Left lung (tissue), 14 donors: ENCODE measurements at places on chromosomes 4 and X. TPM values are rescaled to one million over a fixed set of nuclear protein-coding genes. Genes with fewer than 3 reads are reported as not detected.

Gene ENPP6
- 0.20 TPM for total RNA-seq

Gene F11
- total RNA-seq: 4.6 TPM

DNA sequence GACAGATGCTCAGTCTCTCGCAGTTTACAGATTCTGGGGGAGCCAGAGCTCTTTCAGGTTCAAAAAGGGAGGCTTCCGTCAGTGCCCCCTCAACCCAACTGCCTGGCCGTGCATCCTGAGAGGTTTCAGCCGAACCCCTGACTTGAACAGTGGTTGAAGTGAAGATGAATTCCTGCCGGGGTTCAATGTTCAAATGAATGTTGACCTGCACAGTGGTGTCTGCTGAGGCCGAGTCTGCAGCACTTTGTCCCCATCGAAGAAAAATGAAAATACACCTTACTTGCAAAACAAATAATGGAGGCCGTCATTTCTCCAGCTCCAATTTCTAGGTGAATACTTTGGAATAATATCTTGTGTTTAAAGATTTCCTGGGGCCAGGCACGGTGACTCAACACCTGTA is 33.7 kb downstream of the GYG2 start:
- H3K4me3 ChIP-seq: no peak overlapping the region
- no peak for DNase-seq
- no peaks in the 10 kb centered on the region for H3K27me3 ChIP-seq
- H3K36me3 ChIP-seq: no peaks in the 10 kb centered on the region
- no peaks in the 10 kb centered on the region for H3K4me1 ChIP-seq

DNA sequence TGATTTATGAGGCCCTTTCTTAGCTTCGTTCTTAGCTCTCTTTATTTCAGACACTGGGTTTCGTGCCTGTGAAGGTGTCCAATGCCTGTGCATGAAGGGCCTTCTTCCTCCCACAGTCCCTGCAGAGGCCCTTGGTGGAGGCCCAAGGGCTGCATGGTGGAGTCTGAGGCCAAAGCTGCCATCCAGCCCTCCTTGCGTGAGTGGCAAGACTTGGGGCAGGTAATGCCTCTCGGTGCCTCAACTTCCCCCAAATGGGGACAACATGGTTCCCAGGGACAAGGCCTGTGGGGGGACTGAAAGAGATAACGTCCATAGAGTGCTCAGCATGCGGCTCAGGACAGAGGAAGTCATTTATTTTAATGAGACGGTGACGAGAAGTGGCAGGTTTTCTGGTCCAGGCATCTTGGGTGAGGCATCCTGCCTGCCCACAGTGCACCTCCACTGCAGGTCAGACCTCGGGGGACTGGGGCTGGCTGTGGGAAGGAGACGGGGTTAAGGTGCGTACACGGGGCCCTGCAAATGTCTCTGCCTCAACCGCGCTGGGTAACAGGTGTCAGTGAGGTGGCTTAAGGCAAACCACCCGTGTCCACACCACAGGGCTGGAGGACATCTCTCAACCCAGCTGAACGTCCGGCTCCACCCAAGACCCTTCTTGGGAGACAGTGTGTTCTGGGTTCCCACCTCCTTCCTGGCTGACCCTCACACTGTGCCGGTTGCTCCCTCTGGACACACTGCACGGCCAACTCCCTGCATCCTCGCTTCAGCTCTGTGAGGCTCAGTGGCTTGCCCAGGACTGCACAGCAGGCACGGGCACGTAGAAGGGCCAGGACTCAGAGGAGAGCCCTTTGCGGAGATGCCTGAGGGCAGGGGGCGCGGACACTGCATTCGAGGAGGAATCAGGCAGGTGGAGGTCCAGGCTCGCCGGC is 50.5 kb downstream of the PSAPL1 start:
- no peak overlapping the region for H3K27ac ChIP-seq
- H3K4me3 ChIP-seq: no peak overlapping the region
- H3K4me1 ChIP-seq: no peaks in the 10 kb centered on the region
- no peak for DNase-seq

Gene TLL1
- 1.4 TPM for total RNA-seq

DNA sequence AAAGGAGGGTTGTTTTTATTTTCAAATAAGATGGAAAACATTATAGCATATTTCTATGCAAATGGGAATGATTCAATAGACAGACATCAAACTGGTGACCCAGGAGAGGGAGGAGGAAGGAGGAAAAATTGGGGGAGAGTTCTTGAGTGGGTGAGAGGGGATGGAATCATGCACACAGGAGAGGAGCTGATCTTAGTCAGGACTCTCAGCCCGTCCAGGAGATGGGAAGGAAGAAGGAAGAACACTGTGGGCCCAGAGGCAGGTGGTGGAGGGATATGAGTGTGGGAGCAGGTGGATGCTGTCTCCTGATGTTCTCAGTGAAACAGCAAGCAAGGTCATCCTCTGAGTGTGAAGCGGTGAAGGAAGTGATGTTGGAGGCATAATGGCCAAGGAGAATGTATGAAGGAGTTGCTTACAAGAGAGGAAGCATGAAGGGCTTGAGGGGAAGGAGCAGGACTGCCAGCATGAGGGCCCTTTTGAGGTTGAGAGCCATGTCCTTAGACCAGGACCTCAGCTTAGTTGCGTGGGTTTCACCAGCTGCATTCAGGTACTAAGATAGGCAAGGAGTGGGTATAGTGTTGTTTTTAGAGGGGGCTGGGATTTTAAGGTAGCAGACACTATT is 161.7 kb upstream of the NAP1L5 start:
- H3K4me3 ChIP-seq: no peak overlapping the region
- no peak for DNase-seq
- H3K4me1 ChIP-seq: peaks cover 14% of the 10 kb centered on the region
- H3K27me3 ChIP-seq: no peaks in the 10 kb centered on the region
- H3K36me3 ChIP-seq: no peaks in the 10 kb centered on the region
